ENCODE measurements at places on chromosomes 11 and 22. TPM values are rescaled to one million over a fixed set of nuclear protein-coding genes. Genes with fewer than 3 reads are reported as not detected.

Gene TRIM77
- not detected for total RNA-seq

Gene LRRC56
- total RNA-seq, result 0.08 TPM

Gene ACTN3
- 0.04 TPM for total RNA-seq

Gene OR6A2
- not detected for total RNA-seq

Gene KRTAP5-7
- total RNA-seq, result not detected

Gene LGR4
- total RNA-seq, result 68.7 TPM

Gene XKR3
- total RNA-seq, result not detected

Gene POU2AF1
- total RNA-seq, result 1.8 TPM

Gene KDELR3
- 18.9 TPM for total RNA-seq

Gene PGA3
- not detected for total RNA-seq

Gene ZBTB16
- not detected for total RNA-seq

Gene GAB2
- total RNA-seq, result 4.1 TPM

Gene DEUP1
- not detected for total RNA-seq

Gene TIMM8B
- 125 TPM for total RNA-seq

Gene PARVB
- total RNA-seq, result 0.15 TPM

Gene SAA4
- total RNA-seq, result 147 TPM

Gene TMEM191B
- total RNA-seq, result 1.4 TPM

Gene CCDC86
- total RNA-seq, result 46.6 TPM

- no peak for DNase-seq
These were observed 1.7 kb downstream of the MAPK8IP2 start for GRCh38 chr22:50602338-50602700.

GRCh38 chr22:19566279-19567156 is 42.3 kb upstream of the CLDN5 start:
- no peak for DNase-seq

DNA sequence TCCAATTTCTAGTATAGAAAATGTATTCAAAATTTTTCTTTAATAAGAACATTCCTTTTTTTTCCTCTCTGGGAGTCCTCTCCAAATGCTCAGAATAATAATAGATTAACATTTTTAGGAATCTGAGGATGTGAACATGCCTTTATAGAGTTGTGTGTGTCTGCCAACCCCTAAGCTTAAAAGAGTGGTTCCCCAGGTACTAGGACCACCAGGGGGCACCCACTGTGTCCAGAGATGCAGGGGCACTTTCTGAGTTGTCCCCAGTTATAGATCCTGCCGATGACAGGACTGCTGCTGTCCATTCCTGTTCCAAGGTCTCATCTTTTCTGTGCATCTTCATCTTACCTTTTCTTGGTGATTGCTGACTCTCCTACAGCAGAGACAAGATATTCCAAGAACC is 27.0 kb upstream of the MICAL2 start:
- no peak for DNase-seq

GRCh38 chr11:17277024-17277584 is 565 bp downstream of the NUCB2 start:
- DNase-seq, result no peak

DNA sequence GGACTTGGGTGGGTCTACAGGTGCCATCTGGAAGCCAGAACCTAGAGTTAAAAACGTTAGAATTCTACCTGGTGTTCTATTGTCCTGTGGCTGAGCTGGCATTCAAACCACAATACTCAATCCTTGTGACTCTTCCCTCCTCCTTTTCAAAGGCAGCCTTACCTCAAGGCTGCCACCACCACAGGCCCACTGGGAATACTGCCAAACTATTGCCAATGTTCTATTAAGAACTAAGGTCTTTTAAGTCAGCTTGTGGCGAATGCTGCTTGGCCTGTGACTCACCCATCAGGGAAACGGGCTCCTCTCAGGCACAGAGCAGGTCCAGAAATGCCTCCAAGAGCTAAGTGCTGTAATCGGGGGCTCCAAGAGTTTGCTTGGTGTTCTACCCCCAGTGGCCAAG is 1008.4 kb downstream of the JRKL start:
- DNase-seq, result no peak

- DNase-seq, result no peak
These were observed 14.0 kb upstream of the TUB start for GRCh38 chr11:8066911-8067455.

GRCh38 chr11:33899400-33900037 is 7.6 kb upstream of the LMO2 start:
- DNase-seq, result no peak

- no peak for DNase-seq
These were observed 20.7 kb downstream of the SUN2 start for GRCh38 chr22:38735126-38735464.

DNA sequence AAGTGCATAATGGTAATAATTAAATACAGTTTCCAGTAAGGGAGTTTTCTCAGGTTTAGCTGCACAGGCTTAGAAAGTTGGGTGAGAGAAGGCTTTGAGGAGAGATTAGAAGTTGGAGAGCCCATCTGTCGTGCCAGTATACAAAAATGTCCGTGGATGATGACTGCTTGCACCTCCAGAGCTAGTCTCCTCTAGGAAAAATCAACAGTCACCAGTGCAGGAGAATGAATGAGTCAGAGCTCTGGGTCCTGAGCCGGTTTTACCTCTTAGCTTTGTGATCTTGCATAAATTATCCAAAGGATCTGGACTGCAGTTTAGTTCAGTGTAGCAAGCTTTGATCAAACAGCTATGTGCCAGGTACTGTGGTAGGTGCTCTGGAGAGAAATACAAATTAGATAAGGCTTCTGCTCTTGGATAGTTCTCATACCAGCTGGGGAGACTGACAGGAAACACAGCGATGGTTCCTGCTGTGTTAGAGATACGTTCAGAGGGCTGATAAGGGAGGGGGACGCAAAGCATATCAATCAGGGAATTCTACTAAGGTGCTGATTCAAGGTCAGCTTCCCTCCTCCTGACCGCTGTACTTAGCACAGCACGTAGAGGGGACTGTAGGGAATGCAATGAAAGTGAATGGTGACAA is 125.9 kb downstream of the TEAD1 start:
- DNase-seq, result peak; percentile 86

GRCh38 chr11:60960405-60960804 is 8.4 kb upstream of the SLC15A3 start:
- no peak for DNase-seq

DNA sequence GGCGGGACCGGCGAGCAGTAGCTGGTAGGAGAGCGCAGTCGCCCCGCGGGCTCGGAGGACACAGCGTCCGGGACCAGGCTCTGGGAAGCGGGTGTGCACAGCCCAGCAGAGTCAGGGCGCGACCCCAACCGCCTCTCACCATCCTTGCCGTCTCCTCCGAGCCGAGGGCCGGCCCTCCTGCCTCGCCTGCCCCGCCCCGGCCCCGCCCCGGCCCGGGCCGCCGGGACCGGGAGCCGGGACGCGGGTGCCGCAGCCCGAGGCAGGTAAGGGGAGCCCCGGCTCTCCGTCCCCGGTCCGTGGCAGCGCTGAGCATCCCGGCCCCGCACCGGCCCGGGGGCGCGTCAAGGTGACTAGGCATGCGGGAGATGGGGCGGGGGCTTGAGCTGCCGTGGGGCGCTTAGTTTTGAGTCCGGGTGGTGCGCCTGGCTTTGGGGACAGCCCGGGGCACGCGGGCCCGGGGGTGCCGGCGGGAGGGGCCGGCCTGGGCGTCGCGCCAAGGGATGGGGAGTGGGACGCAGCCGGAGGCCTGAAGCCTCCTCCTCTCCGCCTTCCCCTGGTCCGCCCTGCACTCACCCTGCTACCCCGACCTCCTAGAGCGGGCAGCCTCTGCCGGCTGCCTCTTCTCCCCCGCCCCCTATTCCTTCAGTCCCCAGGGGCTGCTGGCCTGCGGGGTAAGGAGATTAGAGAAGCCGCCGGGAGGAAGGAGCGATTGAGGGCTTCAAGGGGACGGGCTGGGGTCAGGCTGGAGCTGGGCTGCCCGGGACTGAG is at the start of gene ABCG4:
Gene ABCG4, plus strand, starts transcription at position 35 of the 768 bp plus-strand sequence. CDS start 914 bp downstream, outside the sequence.
- no peak for DNase-seq

GRCh38 chr11:132734217-132734616 is 798.1 kb downstream of the OPCML start:
- DNase-seq, result no peak

GRCh38 chr11:126415128-126415527 is 59.6 kb downstream of the ST3GAL4 start:
- DNase-seq, result no peak

GRCh38 chr11:131145791-131146190 is 224.6 kb upstream of the NTM start:
- DNase-seq, result no peak

DNA sequence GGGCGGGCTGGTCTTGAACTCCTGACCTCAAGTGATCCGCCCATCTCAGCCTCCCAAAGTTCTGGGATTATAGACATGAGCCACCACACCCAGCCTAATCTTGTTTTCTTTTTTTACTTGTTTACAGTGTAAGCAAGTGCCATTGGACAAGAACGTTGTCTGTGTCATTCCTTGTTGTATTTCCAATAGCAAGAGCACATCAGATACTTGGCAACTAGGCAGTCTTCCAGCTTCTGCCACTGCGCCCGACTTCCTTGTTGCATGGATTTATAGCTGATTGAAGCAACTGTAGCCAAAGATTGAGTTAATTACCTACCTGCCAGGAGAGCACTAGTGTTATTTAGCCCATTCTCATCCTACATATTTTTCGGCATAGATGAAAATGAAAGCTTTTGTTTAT is 3.1 kb upstream of the SGSM3 start:
- no peak for DNase-seq

DNA sequence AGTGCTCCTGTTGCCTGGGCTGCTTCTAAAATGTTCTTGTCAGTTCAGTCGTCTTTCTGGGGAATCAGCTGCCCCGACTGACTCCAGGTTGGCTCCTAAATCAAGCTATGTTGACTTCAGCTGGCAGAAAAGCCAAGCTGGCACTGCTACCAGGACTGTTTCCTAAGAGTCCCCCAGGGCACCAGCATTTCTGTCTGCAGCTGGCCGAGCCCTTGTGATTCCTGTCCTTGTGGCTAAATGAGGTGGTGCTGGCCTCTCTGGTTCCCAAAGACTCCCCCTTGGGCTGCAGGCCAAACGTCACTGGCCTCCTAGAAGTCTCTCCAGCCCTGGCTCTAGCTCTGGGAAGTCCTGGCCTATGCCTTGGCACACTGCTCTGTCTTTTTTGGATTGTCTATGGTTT is 31.1 kb downstream of the GRAMD1B start:
- no peak for DNase-seq

DNA sequence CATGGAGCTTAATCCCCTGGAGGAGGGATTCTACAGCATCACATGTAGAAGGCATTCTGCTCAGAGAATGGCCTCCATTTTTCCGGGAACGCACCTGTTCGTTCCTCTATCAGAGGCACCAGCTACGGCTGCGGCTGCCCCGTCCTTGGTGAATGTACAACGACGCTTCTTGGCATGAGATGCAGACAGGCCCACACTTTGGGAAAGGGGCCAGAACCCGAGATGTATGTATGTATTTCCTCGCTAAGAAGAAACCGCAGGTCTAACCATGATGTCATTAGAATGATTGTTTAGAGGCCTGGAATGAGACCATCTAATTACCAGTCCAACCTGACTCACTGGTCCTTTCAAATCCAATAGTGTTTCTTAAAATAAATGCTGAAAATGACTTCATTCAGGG is 1293.4 kb downstream of the TBC1D22A start:
- DNase-seq, result no peak

- DNase-seq, result no peak
These were observed 379.5 kb downstream of the ETS1 start for GRCh38 chr11:128207861-128208321.

DNA sequence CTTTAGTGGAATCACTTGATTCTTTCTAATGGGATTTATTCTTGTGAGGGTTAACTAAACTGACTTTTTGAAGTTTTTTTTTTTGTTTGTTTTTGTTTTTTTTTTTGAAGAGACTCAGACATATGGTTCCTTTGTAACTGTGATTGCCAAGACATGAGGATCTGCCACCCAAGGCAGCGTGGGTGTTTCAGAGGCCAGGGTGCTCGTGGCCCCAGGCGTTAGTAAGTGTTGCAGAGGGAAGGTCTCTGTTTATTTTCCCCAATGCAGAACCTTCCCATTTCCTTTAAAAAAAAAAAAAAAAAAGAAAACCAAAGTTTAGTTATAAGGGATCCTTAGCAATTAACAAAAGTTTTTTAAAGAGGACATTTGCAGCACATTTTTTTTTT is 94.8 kb downstream of the CTTN start:
- no peak for DNase-seq

GRCh38 chr11:109960831-109961230 is 132.4 kb upstream of the ZC3H12C start:
- DNase-seq, result no peak

DNA sequence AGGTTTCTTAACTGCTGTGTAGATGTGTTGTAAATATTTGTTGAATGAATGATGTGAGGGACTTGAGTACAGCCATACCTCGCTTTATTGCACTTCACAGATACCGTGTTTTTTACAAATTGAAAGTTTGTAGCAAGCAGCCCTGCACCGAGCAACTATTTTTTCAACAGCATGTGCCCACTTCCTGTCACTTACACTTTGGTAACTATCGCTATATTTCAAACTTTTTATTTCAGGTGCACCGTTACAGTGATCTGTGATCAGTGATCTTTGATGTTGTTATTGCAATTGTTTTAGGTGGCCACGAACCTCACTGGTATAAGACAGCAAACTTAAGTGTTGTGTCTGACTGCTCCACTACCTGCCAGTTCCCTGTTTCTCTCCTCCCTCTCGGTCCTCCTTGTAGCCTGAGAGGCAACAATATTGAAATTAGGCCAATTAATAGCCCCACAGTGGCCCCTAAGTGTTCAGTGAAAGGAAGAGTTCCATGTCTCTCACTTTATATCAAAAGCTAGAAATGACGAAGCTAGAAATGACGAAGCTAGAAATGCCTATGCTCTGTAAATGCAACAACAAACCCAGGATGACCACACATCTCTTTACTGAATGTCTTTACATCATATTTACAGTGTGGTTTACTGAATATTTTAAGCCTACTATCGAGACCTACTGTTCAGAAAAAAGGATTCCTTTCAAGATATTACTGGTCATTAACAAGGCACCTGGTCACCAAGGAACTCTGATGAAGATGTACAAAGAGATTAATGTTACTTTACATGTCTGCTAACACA is 1.0 kb downstream of the SFI1 start:
- no peak for DNase-seq

GRCh38 chr11:71244116-71244810 is 8.1 kb downstream of the SHANK2 start:
- DNase-seq, result no peak

- DNase-seq, result peak; percentile 71
These were observed 16.3 kb downstream of the CRYBB2 start for GRCh38 chr22:25235547-25236290.

- no peak for DNase-seq
These were observed 27.1 kb upstream of the NUP50 start for GRCh38 chr22:45136594-45136993.

DNA sequence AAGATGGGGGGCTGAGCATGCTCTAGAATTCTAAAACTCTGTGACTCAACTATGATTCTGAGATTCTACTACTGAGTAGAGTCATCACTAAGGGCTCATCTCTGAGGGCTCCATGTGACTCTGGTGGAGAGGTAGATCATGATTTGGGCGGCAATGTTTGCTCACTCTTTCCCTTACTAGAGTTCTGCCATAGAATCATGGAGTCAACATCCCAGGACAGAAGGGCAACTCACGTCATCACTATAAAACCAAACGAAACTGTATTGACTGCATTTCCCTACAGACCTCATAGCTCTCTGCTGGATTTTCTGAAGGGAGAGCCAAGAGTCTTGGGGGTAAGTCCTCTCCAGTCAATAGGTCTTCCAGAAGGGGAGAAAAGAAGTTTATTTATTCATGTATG is at the start of gene MS4A14:
Gene MS4A14, plus strand, starts transcription at position 78 of the 400 bp plus-strand sequence. Its CDS starts 120 bp downstream, at position 198.
- no peak for DNase-seq

Measured in HepG2 (cell line).